Stimulated activated naive CD4-positive, alpha-beta T cell treated with Interleukin-2 at 50 U/mL for 16 hours (primary cell): ENCODE measurements at places on chromosomes 16 and 17.
A peak's percentile ranks its signal among the peaks of the same experiment; 100 is the strongest.

GRCh38 chr16:26526633-26527032 is 540.1 kb upstream of the C16orf82 start:
- no peak for DNase-seq

DNA sequence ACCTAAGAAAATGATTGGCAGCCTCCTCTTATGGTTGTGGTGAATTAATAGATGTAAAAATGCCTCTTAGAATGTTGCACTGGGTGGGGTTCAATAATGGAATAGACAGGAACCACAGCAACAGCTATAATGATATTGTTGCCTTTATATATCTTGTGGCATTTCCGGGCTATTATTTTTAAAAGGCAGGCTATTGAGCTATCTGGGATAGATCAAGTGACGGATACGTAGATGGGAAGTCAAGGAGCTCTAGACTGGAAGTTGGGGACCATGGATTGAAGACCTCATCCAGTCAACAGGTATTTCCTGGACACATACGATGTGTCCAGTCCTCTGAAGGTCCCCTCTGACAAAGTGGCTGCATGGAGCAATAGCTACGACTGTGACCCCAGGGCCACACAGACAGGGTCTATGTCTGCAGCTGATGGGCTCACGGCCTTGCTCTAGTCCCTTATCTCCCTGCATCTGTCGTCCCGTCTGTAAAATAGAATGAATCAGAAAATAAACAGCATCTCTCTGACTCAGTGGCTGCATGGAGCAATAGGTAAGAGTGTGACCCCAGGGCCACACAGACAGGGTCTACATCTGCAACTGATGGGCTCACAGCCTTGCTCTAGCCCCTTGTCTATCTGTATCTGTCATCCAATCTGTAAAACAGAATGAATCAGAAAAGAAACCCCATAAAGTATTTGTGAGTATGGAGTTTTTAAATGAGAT is 117.7 kb upstream of the FOXF1 start:
- no peak for DNase-seq

DNA sequence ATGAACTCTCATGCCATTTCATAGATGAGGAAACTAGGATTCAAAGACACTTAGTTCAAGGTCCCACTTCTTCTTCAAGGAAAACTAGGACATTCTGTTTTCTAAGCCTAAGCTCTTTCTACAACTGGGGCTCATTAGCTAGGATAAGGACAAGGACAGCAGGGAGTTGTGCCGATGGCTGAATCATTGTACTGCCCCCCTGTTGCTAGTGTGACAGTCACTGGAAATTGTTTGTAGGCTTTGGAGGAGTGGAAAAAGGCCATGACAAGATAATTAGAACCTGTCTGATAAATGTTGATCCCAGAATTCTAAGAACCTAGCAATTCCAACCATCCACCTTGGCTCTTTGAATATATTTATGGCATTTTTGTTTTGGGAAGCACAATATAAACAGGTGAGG is 445.7 kb downstream of the CDH8 start:
- DNase-seq, result no peak

- no peak for DNase-seq
Measured at GRCh38 chr17:82365606-82366295, 5.8 kb upstream of the UTS2R start.

- no peak for DNase-seq
Measured at GRCh38 chr17:4721203-4722135, 9.8 kb upstream of the MED11 start.

DNA sequence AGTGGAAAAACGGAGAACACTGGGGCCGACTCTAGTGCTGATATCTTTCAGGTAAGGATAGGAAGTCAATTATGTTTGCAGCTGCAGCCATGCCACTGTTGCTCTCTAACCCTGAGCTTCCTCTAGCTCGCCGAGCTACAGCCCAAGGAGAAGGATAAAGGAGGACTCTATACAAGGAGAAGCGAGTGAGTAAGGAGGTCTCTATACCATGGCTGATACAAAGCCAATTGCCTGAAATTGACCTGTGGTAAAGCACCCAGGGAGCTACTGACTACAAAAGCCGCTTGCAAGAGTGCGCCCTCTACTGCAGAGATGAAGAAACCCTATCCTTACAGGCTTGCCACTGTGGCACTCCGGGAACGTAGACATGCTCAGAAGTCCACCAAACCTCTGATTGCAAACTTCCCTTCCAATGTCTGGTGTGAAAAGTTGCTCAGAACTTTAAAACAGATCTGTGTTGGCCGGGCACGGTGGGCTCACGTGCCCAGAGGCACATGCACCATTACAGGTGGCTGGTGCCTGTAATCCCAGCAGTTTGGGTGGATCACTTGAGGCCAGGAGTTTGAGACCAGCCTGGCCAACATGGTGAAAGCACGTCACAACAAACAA is 10.8 kb upstream of the SLC46A1 start:
- DNase-seq, result peak; percentile 19

DNA sequence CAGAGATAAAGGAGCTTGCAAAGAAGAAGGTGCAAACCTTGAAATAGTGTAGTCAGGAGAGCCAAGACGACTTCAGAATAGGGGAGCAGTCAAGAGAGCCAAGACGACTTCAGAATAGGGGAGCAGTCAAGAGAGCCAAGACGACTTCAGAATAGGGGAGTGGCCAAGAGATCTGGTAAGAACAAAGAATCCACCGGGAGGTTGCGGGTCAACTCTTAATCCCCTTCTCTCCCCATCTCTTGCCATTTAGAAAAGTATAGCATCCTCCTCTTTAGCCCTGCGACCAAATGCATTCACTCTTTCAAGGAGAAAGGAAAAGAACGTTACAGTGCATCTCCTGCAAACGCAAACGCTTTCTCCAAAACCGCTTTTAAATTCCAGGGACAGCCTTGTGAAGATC is 713 bp downstream of the KNOP1 start:
- no peak for DNase-seq

- DNase-seq, result no peak
Measured at GRCh38 chr17:33396818-33397217, 103.7 kb upstream of the ASIC2 start.

DNA sequence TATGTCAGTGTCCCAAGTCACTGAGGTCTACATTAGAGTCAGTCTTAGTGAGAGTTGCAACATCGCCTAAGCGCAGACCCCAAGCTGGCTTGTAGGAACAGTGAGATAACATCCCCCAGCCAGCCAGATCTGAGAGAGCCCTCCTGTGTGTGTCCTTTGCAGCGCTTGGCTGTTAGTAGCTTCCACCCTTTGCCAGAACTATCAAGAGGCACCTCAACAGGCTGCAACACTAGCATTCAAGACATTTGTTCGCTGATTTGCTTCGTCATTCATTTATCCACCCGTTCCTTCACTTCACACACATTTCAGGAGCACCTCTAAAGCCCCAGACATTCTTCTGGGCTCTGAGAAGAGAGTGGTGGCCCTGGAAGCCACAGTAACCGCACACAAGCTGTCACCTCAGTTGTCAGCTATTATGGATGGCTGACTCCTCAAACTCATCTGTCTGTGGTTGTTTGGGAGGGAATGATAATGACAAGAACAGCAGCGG is 289.6 kb downstream of the WWOX start:
- no peak for DNase-seq

DNA sequence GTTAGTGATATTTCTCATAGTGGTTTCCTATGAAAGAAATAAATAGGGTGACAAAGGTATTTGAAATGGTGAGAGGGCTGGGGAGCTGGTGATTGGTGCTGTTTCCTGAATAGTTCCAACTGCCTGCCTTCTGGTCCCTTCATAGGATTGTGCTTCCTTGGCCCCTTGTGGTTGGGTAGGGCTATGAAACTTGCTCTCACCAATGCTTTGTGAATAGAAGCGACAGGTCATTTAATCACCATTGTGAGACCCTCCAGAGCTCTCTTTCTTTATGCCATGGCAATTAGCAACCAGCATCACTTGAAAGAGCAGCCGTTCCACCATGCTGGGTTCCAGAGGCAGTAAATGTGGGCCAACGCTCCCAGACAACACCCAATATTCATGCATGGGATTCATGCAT is 23.7 kb upstream of the WWOX start:
- DNase-seq, result no peak

- peak; percentile 18 for DNase-seq
Measured at GRCh38 chr16:56600398-56600999, 7.9 kb upstream of the MT2A start.

DNA sequence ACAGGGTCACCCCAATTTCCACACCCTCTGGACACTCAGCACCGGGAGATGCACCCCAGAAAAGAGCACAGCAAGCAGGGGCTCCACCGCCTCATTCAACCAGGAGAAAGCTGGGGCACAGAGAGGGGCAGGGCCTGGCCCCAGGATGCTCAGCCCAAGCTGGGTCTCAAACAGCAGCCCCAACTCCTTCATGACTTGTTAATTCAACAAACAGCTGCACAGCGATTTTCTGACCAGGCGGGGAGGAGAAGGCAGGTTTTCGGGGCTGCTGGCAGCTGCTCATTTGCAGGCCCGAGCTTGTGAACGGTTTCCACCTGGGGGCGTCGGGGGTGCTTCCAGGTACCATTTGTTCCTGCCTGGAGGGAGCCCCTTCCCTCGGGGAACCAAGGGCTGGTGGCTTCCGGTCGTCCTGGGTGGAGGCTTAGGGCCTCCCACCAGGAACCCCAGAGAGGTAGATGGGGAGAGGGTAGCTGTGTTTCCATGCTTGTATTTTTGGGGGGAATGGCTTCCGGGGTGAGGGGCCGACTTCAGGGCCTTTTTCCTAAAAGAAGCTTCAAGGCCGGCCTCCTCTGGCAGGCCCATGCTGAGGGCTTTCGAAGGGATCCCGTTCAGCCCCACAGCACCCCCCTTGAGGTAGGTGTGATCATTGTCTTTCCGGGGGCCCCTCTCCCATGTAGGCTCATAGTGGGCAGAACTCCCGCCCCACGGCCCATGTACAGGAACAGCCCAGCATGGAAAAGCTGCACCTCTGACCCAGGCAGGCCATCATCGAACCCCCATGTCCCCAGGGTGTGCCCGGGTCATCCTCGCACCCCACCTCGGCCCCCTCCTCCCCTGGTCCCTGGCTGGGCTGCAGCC is 191.6 kb upstream of the GSE1 start:
- DNase-seq, result no peak

DNA sequence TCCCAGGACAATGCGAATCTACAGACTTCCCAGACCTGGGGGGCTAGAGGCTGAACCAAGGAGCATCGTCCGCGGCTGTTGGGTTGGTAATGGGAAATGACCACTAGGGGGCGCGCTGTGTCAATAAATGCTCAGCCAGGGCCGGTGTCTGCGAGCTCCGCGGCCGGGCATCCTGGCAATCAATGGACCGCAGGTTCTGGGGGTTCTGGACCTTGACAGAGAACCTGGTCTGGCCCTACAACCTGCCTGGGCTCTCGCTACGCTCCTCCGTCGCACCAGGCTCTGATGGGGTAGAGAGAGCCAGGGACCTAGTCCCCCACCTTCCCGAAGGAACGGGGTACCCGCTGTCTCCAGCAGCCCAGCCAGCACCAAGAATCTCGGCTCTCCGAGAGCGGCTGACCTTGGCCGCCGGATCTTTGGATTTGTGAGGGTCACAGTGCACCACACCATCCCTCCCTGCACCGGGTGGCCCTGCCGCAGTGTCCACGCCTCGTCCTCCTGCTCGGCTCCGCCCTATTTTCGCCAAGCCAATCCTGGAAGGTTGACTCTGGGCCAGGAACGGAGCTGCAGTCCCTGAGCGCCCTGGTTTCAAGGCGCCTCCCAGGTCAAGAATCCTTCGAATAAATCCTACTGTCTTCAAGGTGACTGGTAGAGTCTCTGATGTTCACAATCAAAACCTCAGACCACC is 20.4 kb upstream of the BEAN1 start:
- DNase-seq, result peak; percentile 79

- no peak for DNase-seq
Measured at GRCh38 chr16:26550111-26550610, 516.6 kb upstream of the C16orf82 start.

DNA sequence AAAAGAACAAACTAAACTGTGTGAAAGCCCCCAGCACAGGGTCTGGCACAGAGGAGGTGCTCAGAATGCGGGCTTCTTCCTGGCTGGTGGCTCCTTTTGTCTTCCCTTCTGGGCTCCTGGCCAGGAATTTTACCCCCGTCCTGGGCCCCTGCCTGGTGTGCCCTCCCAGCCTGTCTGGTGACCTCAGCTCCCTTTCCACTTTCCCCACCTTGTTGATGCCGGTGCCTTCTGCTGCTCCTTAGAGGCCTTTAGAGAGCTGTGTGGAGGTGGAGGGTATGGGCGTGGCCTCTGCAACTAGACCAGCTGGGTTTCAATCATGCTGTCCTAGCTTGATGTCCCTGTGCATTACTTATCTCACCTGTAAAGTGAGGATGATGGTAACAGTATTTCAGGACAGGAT is 16.8 kb downstream of the PIRT start:
- no peak for DNase-seq

DNA sequence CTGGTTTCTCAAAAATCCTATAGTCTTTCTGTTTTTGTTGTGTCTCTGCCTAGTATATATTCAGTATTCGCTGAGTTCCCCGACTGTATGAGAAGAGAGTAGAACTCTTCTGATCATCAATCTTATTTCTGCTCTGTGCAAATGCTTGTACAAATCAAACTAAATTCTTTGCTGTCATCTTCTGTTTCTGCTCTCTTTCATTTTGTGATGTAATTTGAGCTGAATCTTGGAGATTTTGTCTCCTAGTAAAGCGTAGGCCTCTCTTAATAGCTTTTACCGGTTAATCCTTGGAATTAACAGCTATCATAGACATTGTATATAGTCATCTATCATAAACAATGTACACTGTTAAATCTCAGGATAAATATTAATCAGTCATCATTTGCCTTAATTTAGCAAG is 61.9 kb downstream of the OMG start:
- no peak for DNase-seq

GRCh38 chr17:61678339-61678738 is 87.3 kb upstream of the NACA2 start:
- no peak for DNase-seq

GRCh38 chr17:75917917-75918445 is 13.3 kb upstream of the MRPL38 start:
- no peak for DNase-seq

GRCh38 chr16:4017807-4018206 is 98.4 kb downstream of the ADCY9 start:
- no peak for DNase-seq

DNA sequence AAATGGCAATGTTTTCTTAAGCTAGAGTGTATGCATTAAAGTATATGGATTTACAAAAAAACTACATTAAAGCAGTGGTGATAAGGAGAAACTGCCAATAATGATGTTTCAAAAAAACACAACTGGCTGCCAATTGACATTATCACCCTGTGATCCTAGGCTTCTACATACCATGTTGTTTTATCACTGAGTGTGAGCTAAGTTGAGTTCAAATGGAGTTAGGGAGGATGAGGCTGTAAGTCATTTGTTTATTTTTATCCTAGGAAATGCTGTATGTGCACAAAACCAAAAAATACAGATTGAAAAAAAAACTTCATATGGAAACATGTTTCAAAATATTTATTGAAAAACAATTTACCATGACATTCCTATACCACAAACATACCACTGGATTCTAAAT is 22.9 kb downstream of the CHCT1 start:
- DNase-seq, result no peak
